AG08396 (cell line): ENCODE measurements at places on chromosomes 4 and X.

GRCh38 chrX:3384327-3384726 lies 37.9 kb upstream of the MXRA5 start:
- DNase-seq, result no peak

DNA sequence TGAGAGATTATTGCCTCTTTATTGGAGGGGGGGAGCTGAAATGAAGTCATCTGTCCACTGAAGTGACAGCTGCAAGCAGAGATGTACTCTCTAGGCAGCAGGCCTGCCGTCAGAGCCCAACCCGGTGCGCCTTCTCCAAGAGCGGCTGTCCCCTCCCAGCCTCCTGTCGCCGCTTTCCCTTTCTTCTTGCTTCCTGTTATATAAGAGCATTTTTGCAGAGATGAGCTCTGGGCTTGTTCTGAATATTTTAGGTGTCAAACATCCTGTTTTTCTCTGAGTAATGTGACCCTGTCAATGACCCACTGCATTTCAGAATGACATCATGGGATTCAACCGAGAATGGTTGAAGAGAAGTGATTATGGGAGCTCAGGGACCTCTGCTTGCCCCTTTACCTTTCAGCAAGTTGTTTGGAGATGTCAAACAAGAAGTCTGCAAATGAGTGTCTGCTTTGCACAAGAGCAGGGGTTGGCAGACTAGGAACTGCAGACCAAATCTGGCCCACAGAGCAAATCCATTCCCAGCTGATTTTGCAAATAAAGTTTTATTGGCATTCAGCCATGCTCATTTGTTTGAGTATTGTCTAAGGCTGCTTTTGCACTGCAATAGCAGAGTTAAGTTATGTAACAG lies 79.9 kb downstream of the SLC9A6 start:
- DNase-seq, result no peak

GRCh38 chr4:139968831-139969230 lies 185.2 kb downstream of the MAML3 start:
- no peak for DNase-seq

- DNase-seq, result no peak
Observed at GRCh38 chr4:140097572-140097971, 56.4 kb downstream of the MAML3 start.

- DNase-seq, result no peak
Observed at GRCh38 chrX:42602136-42602535, 175.8 kb downstream of the PPP1R2C start.

- no peak for DNase-seq
Observed at GRCh38 chrX:48918301-48918642, 552 bp downstream of the PIM2 start.

GRCh38 chrX:152988536-152989291 lies 5.2 kb downstream of the PNMA5 start:
- no peak for DNase-seq

GRCh38 chrX:155215443-155216178 lies 649 bp upstream of the VBP1 start:
- no peak for DNase-seq

DNA sequence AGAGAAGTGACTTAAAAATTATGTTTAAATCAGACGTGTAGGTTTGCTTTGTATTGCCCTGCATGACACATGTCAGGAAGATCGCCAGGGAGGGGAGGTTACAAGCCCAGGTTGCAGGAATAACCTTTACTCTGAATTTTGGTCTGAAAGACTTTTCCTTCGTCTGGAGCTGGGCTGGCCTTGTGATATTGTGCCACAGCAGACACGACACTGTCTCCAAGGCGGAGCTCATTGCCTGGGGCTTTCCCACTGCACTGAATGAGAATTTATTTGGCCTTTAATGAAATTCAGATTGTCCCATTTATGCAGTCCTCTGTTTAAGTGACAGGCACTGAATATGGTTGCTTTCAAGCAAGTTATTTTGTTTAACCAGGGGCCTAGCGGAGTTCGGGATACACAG lies 45.1 kb downstream of the RHOH start:
- DNase-seq, result no peak

- DNase-seq, result no peak
Observed at GRCh38 chr4:134952775-134953174, 751.2 kb upstream of the PABPC4L start.

GRCh38 chr4:17623451-17624001 lies 9.1 kb downstream of the MED28 start:
- DNase-seq, result no peak

DNA sequence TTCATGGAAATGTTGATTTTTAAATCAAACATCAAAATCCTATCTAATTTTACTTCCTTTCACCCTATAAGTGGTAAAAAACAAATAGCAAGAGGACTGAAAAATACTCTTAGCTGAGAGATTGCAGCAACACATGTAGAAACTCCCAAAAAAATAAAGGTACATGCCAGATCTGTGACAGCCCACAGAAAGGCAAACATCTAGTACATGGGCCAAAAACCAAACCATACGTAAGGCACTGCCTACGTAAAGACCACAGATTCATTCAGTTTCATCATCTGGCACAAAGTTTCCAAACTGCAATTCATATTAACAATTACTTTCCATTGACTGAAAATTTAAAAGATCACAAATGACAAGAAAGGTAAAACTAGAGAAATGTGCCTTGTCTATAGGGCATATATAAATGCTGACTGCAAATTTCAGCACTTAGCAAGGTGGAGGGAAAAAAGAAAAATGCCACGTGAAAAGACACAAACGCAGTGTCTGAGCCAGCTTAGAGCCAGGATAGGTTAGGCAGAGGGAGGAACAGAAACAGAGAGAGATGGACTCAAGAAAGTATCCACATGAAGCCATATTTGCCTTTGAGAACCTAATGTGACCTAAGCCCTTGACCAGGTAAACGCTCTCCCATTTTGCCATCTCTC lies 88.1 kb downstream of the TSPAN5 start:
- DNase-seq, result no peak

DNA sequence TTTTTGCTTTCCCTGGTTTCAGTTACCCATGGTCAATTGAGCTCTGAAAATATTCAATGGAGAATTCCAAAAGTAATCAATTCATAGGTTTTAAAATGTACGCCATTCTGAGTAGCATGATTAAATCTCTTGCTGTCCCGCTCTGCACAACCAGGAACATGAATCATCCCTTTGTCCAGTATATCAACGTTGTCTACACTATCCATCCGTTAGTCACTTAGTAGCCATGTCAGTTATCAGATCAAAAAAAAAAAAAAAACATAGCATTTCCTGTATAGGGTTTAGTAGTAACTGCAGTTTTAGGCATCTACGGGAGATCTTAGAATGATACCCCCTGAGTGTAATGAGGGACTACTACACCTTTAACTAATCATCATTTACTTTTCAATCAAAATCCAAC lies 15.1 kb downstream of the LAMP2 start:
- no peak for DNase-seq

DNA sequence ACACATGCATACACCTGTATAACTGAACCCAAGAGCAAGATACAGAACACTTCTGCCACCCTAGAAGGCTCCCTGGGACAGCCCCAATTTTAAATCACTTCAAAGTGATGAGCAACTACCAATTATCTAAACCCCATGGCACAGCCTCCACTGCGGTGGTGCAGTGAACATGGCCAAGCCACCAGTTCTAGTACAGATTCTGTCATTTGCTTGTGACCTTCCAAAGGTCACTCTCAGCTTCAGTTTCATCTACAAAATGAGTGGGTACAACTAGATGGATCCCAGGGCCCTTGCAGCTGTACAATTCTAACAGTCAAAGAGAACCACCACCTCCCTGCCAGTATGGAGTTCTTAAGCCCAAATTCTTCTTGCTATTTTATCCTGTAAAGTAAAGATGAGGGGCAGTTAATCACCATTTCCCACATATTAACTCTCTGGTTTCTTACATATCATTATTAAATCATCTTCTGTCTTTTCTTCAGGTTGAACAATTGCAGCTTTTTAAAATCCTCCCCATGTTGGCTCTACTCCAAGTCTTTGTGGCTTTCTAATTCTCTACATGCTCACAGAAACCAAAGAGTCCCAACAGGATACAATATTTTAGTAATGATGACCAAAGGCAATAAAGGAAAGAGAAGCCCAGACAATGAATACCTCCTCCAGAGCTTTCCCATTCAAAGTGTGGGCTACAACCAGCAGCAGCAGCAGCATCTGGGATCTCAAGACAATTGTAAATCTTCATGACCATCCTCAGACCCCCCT lies 39.0 kb upstream of the GPM6B start:
- DNase-seq, result no peak

DNA sequence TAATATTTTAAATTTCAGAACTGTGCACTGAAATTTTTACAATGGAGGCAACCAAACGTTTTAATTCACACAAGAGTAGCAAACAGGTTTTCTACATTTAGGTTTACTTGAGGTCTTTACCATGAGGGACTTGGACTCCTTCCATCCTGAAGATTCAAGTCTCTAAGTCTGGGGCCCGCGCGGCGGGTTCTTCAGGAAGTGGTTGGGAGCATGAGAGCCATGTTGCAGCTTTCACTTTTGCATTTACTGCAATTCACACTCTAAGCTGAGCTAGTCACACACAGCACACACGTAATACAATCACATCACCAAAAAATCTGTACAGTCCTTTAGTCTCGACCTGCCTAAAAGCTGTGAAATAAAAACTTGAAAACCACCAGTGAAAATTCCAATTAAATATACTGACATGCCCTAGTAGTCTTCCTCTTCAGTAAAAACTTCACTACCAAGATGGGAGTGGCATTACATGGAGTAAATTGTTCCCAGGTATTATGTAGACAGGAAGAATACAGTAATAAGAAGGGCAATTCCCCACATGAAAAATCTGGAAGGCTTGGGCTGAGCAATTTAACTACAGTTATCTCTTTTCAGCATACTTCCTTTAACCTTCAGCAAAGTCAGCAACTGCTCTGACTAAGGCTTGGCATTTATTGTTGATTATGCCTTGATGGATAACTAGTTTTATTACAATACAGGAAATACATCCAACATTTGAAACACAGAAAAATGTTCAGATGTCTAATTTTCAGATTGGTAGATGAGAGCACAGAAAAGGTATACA lies 571.1 kb upstream of the DIPK2B start:
- peak; percentile 32 for DNase-seq

DNA sequence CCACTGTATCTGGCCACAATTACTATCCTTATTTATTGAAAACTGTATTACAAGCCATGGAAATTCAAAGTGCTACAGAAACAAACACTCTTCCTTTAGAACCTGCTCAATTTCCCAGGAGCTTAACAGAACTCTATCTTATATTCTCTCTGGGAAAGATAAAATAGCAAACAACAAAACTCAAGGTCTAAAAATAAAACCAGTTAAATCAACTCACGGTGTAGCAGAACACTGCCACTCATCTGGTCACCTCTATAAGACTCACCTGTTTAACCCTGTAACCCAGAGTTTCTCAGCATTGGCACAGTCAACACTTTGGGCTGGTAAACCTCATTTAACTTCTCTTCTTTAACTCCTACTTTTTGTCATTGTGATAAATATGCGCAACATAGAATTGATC lies 348.9 kb downstream of the DCHS2 start:
- no peak for DNase-seq

DNA sequence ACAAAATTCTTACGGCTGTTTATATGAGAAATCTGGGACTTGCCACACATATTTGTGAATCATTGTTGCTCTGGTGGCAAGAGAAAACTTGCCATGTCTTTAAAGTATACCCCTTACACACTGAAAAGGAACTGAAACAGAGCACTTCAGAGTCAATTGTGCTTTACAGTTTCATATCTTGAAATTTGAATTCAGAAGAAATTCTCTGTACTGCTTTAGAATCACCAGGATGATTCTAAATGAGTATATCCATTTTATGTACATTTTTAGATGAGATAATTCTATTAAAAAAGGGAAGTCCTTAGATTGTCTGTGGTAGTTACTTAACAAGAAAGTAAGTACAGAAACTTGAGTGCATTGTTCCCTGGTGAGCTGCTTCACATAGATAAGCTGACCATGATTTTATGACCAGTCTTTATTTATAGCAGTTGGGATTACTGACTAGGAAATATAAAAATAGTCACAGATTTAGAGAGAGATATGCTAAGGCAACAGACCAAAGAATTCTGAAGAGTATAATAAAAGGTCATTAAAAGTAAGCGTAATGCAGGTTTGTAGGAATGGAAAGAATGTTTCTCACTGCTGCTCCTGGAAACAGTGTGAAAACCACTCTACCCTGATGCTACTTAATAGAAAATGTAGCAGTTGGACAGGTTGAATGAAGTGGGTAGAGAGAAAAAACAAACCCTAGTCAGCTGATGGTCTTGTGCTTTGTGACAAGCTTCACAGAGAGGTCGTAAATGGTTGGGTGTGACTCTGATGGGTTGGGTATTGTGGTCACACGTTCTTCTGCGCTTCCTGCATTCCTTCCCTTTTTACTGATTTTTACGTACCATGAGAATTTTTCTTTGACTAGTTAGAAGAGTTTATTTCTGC lies 41.0 kb downstream of the FNIP2 start:
- peak; percentile 29 for DNase-seq

DNA sequence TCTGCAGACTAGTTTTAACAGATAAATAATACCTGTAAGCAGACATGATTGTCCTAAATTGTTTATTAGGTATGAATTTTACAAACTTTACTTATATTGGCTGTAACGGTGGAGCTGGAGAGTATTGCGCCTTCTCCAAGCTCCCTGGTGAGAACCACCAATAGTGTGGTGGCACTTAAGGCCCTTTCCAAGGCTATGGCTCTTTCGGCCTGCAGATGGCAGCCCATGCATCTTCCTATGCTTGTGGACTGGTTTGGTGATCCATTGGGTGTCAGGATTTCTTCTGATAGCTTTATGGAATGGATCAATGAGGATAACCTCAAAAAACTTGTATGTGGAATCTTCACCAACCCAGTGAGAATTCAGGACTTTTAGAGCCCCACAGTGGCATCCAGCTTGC lies 7.8 kb downstream of the LARP1B start:
- peak; percentile 23 for DNase-seq

- DNase-seq, result no peak
Observed at GRCh38 chr4:100953616-100954015, 393.7 kb downstream of the PPP3CA start.

- no peak for DNase-seq
Observed at GRCh38 chr4:153543351-153543750, 77.2 kb downstream of the TMEM131L start.

- no peak for DNase-seq
Observed at GRCh38 chr4:139599594-139600374, 43.8 kb upstream of the SETD7 start.

- DNase-seq, result peak; percentile 43
Observed at GRCh38 chr4:57037982-57038604, 59.4 kb downstream of the POLR2B start.

- no peak for DNase-seq
Observed at GRCh38 chr4:7371210-7371941, 63.4 kb downstream of the PSAPL1 start.

DNA sequence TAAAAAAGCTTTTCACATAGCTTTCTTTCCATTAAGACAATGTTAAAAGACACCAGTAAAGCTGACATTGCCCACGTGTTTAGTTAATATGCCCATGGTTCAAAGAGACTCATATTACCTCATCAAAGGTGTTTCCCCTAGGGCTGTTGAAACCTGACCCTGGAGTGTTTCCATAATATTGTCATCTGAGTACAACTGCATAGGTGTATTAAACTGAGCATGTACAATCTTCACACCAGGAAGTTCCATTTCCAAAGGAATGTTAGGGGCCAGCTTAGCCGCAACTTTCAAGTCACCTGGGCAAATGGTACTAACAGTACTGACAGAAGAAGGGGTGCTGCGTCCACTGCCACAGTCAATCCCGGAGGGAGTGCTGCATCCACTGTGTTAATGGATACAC lies 27.1 kb downstream of the PDLIM3 start:
- DNase-seq, result no peak
